ENCODE measurements at places on chromosomes 7 and 10.

DNA sequence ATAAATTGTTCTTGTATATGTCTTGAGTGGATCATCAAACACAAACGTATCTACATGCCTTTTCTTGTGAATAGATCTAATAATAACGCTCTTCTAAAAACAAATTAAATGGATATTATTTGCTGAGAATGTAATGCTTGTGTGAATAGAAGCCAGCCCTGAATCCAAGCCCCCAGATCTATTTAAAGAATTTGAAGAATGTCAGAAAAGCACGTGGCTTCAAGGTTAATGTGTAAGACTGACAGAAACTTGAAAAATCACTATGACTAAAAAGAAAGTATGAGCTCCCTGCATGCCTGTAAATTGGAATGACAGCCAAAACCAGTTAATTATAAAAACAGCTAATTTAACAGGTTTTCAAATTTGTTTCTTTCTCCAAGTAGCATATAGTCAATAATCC is 43.2 kb upstream of the ATRNL1 start:
- no peak for DNase-seq

DNA sequence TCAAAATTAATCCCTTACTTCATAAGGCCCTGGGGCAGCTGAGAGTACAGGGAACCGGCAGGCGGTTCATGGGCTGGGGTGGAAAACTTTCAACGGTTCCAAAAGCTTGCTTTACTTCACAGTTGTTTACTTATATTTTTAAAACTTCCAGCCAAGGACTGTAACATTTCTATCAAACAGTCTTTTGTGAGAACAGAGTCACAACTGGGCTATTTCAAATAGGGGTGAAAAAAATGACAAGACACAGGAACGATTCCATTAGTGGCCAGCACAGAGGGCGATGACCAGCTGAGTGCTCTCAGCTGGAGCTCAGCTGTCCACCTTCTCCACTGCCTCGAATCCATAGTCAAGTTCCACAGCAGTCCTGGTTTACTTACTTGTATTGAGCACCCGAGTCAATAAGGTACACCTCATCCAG is 48.2 kb downstream of the XPNPEP1 start:
- DNase-seq: no peak

DNA sequence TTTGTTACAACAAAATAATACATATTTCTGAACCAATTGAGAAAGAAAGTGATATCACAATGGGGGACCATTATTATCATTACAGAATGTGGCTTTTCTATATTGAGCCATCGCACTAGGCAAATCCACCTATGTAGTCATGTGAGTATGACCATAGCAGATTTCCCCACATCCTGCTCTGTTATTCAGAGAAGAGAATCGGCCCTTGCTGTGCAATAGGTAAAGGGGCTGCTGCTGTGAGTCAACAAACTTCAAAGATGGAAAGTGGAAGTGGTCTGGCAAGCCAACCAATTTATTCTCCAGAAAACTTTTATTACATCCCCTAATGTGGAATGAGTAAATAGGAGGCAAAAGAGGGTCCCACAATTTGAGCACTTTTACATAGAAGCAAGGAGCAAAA is 573.4 kb downstream of the ETV1 start:
- no peak for DNase-seq

DNA sequence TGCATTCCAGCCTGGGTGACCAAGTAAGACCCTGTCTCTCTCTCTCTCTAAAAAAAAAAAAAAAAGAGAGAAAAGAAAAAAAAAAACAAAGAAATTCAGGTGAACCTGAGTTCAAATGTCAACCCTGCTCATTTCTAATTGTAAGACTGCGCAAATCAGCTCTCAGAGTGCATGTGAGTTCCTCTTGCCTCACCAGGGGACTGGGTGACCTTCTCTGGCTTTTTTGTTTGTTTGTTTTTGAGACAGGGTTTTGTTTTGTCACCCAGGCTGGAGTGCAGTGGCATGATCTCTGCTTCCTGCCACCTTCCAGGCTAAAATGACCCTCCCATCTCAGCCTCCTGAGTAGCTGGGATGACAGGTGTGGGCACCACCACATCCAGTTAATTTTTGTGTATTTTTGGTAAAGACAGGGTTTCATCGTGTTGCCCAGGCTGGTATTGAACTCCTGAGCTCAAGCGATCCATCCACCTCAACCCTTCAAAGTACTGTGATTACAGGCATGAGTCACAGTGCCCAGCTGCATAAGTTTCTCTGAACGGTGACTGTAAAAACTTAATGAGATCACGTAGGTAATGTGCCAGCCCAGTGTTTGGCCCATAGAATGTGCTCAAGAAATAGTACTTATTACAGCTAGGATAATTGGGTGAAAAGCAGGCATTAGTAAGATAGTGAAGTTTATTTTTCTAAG is 45.3 kb upstream of the BAMBI start:
- no peak for DNase-seq

GRCh38 chr10:11255796-11256444 is 238.2 kb downstream of the CELF2 start:
- DNase-seq: no peak

DNA sequence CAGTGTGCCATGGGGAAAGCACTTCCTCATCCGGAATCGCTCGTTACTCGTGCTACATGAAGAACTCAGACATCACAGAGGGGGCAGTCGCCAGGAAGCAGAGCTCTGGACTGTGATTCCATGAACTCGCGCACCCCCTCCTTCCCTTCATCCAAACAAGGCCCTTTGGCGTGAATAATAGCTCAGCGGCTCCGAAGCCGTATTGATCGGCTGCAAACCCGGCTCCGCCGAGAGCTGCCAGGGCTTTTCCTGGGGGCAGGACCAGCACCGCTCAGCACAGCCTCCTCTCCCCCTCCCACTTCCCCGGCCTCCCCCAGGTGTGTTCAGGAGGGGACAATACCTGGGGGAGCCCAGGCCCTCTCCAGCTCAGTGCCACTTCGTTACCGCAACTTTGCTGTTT is 129.0 kb upstream of the TCF7L2 start:
- no peak for DNase-seq

- DNase-seq: peak; percentile 68
Observed at GRCh38 chr7:5665094-5666025, 116.1 kb downstream of the RNF216 start.

DNA sequence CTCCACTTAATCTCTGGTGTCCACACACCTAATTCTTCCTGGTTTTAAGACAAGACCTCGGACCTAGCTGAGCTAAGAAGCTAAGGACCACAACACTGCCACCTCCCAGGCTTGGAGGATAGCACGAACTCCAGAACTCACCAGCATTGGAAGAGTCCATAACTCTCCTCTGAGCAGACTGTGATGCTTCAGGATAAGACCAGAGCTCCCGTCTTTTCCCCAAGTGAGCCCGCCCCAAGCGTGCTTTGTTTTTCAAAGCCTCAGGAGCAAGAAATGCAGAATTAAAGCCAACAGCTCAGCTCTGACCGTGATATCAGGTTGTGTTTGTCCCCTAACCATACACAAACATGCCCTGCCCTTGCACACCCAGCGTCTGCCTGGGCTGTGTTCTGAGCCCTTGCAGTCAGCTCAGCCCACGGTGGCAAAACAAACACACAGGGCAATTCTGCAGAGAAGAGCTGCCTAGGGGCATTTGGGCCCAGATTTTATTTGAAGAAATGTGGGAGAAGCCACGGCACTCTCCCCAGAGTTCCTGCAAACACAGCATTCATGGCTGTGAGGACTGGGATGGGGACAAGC is 145.4 kb downstream of the WDR11 start:
- no peak for DNase-seq

DNA sequence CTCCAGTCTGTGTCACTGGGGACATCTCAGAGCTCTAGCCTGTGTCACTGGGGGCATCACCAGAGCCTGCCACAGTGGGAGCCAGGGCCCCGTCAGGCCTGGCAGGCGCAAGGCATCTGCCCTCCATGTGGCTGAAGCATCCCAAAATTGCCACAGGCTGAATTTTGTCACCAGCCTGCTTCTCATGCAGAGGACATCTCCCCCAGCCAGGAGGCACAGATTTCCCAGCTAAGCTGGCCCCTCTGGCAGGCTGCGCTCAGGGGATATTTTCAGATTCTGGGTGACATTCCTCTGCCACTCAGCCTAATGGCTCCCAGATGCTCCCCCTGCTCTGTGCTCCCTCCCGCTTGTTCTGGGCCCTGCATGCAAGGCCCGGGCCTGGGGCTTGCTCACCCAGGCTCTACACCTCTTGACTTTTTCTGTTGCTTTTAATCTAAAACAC is 64.6 kb downstream of the COL13A1 start:
- no peak for DNase-seq

DNA sequence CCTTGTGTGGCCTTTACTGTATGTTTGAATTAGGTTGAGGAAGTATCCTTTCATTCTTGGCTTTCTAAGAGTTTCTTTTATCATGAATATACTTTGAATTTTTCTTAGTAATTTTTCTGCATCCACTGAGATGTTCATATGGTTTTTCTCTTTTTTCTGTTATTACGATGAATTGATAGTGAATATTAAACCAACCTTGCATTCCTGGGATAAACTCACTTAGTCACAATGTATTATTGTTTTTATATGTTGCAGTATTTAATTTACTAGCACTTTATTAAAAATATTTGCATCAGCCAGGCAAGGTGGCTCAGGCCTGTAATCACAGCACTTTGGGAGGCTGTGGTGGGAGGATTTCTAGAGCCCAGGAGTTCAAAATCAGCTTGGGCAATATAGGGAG is 15.3 kb upstream of the RBM33 start:
- DNase-seq: no peak
